CD8-positive, alpha-beta T cell (primary cell): ENCODE measurements at places on chromosomes 5 and 9.

GRCh38 chr5:45274241-45274640, 421.9 kb downstream of the HCN1 start:
- DNase-seq, result no peak

GRCh38 chr9:32442433-32442832, 58.0 kb downstream of the ACO1 start:
- DNase-seq, result no peak

- no peak for DNase-seq
These were observed 35.1 kb downstream of the B4GALT1 start for GRCh38 chr9:33131790-33132772.

- no peak for DNase-seq
These were observed 116.6 kb upstream of the MAP3K1 start for GRCh38 chr5:56698463-56699381.

GRCh38 chr9:96621618-96622017, 2.0 kb upstream of the CDC14B start:
- no peak for DNase-seq

- DNase-seq, result no peak
These were observed 33.1 kb upstream of the SMARCA2 start for GRCh38 chr9:1982074-1982473.

DNA sequence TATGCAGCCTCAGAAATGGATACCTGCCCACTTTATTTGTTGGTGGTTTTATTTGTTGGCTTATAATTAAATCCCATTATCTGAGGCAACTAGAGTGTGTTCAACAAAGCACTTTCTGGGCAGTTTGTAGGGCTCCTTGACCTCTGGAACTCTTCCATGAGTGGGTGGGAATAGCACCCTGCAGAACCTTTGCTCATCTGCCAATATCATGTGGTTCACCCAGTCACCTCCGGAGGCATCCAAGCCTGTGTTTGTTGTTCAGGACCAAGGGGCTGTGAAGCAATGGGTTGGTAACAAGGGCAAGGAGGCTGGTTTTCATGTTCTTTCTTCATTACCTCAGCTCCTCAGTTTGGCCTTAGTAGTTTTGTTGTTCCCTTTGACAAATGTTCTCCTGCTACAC, 314.0 kb downstream of the NDUFS4 start:
- DNase-seq, result no peak

DNA sequence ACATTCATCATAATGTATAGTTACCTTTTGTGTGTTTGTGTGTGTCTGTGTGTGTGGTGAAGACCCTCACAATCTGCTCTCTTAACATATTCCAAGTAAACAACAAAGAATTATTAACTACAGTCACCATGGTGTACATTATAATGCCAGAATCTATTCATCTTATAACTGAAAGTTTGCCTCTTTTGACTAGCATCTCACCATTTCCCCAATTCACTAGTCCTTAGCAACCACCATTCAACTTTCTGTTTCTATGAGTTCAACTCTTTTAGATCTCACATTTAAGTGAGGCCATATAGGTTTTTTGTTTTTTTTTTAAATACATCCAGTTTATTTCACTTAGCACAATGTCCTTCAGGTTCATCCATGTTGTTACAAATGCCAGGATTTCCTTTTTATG, 83.6 kb downstream of the SMC2 start:
- DNase-seq, result no peak

DNA sequence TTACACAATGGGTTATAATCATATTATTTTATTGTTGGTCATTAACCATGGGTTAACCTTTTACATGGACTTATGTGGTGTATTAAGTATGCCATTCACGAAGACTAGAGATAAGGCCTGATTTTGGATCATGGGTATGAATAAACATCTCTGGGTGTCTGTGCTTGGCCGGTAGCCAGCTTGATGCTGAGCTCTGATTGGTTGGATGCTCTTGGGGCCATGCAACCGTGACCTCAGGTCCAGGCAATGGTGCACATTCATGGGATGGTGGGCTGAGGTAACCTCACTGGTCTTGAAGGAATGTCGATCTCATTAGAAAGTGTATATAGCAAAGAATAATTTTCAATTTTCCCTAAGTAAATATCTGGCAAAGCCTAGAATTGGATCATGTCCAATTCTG, 158.2 kb upstream of the IL12B start:
- DNase-seq, result no peak

DNA sequence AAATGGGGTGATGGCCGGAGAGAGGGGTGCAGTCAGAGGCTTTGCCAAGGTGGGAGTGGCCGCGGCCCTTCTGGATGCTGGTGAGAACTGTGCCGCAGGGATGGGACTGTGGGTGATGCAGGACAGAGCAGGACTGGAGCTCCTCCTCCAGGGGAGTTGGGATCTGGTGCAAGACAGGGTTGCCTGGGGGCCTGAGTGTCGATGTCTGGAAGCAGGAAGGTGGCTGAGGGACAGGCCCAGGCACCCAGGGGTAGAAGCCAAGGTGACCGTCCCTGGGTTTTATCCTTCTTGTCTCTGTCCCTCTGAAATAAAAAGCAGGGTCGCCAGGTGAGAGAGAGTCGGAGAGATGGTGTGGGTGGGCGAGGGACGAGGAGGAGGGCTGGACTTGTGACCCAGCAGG, 89.1 kb upstream of the IER5L start:
- no peak for DNase-seq

- DNase-seq, result no peak
These were observed 13.8 kb upstream of the ANGPTL2 start for GRCh38 chr9:127136081-127136879.

DNA sequence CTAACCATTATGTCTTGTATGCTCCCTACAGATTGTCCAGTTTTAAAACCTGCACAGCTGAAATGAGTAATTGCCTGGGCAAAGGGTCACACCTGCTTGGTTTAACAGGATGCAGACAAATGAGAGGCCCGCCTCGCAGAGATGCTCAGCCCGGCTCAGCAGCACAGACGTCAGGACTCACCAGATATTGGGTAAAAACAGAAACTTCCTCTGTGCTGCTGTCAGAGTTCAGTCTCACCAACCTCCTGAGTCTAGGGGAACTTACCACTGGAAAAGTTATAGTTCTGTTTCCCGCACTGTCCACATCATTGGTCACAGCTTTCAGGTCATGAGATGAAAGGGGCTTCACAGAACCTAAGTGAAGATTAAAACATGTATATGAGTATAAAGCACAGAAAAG, 152.5 kb downstream of the ESM1 start:
- peak; percentile 8 for DNase-seq

DNA sequence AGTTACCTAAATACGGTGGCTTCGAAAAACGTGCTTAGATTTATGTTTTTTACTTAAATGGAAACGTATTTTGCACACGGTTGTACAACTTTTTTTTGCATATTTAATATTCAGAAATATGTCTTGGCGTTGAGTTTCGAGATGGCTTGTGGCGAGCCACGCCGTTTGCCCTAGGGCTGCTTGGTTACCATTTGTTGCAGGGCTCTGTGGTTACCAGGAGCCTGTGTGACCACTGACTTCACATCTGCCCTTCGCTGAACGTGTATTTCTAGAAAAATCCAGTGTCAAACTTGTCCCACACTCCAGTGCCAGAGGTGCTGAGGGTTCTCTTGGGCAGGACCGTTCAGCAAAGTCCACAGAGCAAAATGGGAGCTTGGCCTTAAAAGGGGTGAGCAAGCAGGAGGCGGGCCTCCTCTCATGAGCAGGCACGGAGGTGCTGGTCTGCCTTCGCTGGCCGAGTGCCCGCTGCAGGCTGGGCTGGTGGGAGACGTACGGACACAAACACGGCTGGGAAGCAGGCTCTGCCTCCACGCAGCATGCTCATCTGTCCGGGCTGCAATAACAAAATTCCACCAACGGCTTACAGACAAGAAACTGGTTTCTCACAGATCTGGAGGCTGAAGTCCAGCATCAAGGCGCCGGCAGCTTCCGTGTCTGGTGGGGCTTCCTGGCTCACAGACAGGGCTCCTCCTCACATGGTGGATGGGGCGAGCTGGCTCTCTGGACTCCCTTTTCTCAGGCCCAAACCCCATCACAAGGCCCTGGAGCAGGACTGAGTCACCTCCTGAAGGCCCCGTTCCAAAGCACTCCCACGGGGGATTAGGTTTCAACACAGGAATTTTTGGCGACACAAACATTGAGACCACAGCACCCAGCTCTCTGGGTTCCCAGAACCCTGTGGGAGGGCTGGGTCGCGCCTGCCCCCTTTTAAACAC, 5.4 kb downstream of the MRPL36 start:
- DNase-seq, result no peak

DNA sequence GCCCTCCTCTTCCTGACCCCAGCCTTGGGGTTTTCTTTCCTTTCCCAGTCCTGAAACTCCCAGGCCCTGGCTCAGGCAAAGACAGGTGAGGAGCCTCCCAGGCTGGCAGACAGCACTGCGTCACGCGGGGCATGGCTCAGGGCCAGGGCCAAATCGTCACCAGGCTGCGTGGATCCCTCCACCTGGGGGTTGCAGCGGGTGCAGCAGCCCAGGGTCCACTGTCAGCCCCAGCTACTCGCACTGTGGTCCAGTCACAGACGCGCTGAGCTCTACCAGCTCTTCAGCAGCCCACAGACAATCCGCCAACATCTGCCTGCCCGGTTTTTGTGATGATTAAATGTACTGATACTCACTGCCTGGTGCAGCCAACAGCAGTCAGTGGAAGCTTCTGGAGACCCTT, 12.1 kb downstream of the FAM78A start:
- DNase-seq, result peak; percentile 74

GRCh38 chr9:95584176-95584575, 67.4 kb upstream of the PTCH1 start:
- no peak for DNase-seq

GRCh38 chr5:160165137-160166068, 46.2 kb upstream of the PWWP2A start:
- DNase-seq, result no peak

- DNase-seq, result no peak
These were observed 69.8 kb downstream of the MYO10 start for GRCh38 chr5:16866273-16866672.

GRCh38 chr5:178069909-178070308, 43.4 kb upstream of the N4BP3 start:
- DNase-seq, result peak; percentile 43

- DNase-seq, result no peak
These were observed 21.2 kb downstream of the DYNC2I2 start for GRCh38 chr9:128635266-128636023.

DNA sequence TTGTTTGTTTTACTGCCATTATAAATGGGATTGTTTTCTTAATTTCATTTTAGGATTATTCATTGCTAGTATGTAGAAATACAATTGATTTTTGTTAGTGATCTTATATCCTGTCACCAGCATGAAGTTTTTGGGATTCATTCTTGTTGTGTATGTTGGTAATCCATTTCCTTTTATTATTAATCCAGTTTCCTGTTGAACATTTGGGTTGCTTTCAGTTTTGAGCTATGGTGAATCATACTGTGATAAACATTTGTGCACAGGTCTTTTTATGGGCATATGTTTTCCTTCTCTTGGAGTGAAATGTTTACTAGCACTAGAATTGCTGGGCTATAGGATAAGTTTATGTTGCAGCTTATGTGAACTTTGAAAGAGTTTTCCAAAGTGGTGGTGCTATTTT, 69.6 kb downstream of the MAN2A1 start:
- DNase-seq, result no peak

GRCh38 chr9:120151149-120151548, 428.8 kb downstream of the CDK5RAP2 start:
- no peak for DNase-seq
